ENCODE measurements at places on chromosomes 6 and 20.

DNA sequence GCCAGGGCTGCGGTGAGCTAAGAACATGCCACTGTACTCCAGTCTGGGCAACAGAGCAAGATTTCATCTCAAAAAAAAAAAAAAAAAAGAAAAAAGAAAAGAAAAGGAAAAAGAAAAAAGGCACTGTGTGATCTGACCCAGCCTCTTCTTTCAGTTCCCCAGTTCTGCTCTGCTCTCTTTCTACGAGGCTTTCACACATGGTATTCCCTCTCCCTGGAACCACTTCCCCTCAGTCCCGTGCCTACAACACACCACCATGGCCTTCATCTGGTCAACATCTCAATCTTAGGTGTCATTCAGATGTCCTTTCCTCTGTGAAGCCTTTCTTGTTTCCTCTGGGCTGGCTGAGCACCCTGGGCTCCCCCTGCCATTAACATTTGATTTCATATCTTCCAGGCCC is 2.3 kb upstream of the DSN1 start:
- DNase-seq, result no peak

DNA sequence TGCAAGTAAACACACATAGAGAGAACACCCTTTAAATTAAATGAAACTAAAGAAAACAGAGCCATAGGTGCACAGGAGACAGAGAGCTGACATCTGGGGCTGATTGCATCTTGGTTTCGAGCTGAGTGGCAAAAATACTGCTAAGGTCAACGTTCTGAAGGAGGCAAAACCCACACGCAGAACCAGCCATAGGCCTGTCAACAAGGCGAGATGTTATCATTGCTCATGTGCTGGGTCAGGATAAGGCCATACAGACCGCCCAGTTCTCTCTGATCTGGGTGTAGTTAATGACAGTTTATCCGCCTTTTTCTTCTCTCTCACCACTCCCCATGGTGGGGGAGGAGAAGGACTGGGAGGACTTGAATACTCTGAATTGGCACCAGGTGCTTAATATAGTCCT is 4.5 kb upstream of the FAM110A start:
- DNase-seq, result no peak

GRCh38 chr20:18737140-18737539 is 76.4 kb upstream of the SCP2D1 start:
- no peak for DNase-seq

DNA sequence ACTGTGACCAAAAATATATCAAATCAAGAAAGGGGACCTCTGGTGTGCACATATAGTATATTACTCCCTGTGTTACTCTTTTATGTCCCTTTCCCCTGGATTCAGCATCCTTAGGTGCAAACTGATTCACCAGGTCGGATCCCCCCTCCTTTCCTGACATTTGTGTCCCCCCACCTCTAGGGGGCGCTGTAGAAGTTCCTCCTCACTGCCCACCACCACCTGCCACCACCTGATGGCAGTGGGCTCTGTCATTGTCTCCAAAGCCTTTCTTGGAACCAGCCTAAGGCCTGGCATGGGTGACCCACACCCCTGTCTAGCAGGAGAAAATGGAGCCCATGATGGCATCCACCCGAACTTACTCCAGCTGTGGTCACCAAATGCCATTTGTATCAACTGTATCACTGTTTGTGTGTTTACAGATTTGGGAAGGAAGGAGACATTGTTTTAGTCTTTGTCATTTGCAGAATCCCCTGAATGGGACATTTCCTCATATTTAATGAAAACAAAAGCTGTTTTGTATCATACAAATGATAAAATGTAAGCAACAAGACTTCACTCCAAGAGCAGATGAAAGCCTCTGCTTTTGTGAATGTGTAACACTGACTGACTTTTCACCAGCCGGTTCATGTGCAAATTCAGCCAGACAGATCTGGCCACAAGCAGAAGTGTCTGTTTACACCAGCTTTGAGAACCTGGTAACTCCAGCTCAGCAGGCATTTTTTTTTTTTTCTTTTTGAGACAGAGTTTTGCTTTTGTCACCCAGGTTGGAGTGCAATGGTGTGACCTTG is 66.2 kb downstream of the ARMC2 start:
- DNase-seq, result peak; percentile 22

- no peak for DNase-seq
Measured at GRCh38 chr6:110101885-110102284, 77.6 kb downstream of the WASF1 start.

- DNase-seq, result no peak
Measured at GRCh38 chr6:131568726-131569125, 4.3 kb upstream of the ARG1 start.

DNA sequence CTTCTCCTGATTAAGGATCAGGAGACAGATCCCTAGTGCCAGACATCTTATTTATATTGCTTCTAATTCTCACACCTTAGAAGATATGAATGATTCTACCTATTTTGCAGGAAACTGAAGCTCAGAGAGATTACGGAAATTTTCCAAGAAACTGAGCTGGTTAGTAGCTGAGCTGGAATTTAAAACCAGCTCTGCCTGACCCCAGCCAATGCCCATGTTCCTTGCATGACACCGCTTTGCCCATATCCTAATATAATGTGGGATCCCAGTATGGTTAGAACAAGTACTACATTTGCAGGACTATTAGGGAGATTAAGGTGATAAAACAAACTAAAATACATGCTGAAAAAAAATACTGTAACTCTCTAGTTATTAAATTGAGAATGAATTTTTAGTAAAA is 1.9 kb downstream of the TMEM30A start:
- DNase-seq, result no peak

- no peak for DNase-seq
Measured at GRCh38 chr6:127404133-127404532, 55.1 kb downstream of the KIAA0408 start.

- no peak for DNase-seq
Measured at GRCh38 chr20:52076164-52076563, 115.4 kb downstream of the ZFP64 start.

DNA sequence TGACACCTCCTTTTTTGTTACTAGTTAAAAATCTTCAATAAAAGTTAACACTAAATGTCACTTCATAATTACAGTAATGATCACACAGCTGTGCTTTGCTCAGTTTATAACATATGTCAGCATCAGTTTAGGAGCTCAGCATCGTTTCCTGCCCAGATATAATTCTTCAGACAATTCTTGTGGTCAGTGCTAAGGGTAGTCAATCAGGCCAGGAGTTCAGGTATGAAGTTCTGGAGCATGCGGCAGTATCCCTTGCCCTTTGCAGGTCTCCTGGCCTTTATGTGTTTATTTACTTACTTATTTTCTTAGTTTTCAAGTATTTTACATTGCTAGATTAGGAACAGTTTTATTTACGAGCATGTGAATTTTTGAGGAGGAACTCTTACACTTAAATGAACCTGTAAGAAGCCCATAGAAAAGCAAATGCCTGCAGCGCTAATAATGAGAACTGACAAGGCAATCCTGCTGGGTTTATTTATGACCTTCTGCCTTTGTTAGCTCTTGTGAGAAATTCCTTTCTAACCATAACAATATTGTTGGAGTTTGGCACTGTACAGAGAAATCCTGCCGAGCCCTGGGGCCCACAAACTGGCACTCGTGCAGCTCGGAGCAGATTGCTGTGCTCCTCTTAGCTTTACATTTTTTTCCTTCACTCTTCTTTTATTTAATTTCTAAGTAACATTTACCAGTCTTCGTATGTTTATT is 252.8 kb downstream of the TMEM242 start:
- no peak for DNase-seq

DNA sequence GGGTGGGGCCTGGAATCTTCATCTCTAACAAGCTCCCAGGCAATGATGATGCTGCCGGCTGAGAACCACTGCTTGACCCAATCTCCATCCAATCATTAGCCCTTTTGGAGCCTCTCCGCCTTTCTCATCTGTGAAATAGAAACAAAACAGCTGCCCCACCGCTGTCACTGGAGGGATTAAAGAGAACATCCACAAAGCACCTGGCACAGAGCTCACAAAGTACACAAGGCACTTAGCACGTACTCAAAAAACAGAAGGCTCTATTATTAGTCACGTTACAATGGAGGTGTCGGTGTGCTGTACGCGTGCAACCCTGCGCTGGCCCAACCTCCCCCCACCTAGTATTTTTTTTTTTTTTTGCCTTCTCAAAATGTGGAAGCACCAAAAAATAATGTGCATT is 213.5 kb upstream of the ARID1B start:
- no peak for DNase-seq

DNA sequence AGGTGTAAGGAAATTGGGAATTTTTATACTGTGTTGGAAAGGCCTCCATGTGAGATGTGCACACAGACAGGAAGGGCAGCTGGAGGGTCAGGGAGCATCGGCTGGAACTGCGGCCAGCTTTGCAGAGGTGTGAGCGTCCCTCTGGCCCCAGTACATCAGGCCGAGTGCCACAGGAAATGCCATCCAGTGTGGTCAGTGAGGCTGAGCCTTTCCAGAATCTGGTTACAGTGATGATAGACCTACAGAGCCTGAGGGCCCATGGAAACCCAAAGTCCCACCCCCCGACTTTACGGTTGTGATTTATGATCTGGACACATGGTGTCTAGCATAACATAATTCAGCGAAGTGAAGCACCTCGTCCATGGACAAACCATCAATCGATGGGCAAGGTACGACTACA is 137.3 kb upstream of the PDE10A start:
- DNase-seq, result no peak

- no peak for DNase-seq
Measured at GRCh38 chr20:61728786-61729770, 336.6 kb downstream of the TAF4 start.

GRCh38 chr20:21109144-21109543 is 3.0 kb upstream of the LINC00237 start:
- DNase-seq, result no peak

DNA sequence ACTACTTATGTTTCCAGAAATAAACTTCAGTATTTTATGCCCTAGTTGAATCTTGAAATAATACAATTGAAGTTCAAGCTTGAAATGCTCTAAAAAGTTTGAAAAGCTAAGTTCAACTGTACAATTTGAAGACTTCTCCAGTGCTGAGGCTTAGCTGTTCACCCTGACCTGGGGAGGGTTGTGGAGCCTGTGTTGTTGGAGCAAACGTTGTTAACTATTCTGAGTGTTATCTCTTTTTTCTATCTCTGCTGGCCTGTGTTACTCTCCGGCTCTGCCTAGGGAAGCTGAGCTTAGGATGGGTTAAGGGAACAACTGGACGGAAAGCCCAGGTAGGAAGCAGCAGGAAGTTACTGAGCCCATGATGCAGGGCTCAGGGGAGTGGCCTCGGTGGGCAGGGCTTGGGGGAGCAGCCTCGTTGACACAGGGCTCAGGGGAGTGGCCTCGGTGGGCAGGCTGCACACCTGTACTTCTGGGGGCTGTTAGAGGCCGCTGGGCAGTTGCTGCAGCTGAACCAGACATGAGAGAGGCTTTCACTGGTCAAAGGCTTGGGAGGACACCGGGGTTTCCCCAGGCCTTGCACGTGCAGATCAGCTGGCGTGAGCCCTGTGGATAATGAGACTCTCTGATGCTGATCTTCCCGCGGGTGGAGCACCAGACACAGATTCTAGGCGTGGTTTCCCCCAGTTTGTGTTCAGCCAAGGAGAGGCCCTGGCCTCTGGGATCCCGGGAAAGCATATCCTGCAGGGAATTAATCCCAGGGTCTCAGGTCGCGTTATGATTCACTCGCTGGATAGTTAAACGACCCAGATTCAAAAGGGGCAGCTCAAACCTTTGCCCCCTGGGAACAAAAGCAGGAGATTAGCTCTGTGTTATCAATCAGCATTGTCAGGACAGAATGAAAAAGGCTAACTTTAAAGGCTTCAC is 58.9 kb downstream of the ERMARD start:
- no peak for DNase-seq

DNA sequence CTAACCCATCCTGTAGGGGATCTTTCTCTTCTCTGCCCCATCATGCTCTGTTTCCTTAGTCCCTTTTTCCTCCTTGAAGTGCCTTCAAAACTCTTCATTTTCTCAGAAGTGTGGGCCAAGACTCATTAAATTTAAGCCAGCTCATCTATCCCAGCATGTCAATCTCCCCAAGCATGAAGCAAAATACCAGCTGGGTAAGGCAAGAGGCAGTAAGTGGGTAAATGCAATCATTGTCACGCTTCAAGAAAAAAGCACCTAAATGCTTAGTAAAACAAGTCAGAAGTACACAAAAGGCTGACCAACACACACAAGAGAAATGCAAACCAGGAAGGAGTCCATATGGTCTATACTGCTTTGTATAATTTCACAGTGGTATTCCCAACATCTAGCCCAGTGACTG is 61.5 kb downstream of the COL12A1 start:
- no peak for DNase-seq

GRCh38 chr6:340186-340955 is 48.1 kb downstream of the DUSP22 start:
- no peak for DNase-seq

- no peak for DNase-seq
Measured at GRCh38 chr20:17012546-17013226, 214.2 kb upstream of the PCSK2 start.

- DNase-seq, result no peak
Measured at GRCh38 chr6:13256266-13257001, 71.9 kb downstream of the TBC1D7 start.

DNA sequence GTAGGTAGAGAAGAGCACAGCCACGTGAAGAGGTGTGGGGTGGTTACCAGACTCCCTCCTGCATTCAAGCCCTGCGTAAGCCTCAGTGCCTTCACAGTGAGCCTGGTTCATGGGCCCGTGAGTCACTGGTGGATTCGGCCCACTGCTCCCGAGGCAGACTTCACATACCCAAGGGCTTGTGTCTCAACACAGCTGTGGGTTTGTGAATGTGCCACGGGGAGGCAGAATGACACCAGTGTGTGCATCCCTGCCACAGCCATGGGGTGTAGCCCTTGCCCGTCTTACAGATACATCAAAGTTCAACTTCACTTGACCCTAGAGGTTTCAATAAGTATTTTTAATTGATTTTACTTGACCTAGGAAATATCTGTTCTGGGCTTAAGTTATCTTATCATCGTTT is 108.5 kb downstream of the MAP3K4 start:
- no peak for DNase-seq

DNA sequence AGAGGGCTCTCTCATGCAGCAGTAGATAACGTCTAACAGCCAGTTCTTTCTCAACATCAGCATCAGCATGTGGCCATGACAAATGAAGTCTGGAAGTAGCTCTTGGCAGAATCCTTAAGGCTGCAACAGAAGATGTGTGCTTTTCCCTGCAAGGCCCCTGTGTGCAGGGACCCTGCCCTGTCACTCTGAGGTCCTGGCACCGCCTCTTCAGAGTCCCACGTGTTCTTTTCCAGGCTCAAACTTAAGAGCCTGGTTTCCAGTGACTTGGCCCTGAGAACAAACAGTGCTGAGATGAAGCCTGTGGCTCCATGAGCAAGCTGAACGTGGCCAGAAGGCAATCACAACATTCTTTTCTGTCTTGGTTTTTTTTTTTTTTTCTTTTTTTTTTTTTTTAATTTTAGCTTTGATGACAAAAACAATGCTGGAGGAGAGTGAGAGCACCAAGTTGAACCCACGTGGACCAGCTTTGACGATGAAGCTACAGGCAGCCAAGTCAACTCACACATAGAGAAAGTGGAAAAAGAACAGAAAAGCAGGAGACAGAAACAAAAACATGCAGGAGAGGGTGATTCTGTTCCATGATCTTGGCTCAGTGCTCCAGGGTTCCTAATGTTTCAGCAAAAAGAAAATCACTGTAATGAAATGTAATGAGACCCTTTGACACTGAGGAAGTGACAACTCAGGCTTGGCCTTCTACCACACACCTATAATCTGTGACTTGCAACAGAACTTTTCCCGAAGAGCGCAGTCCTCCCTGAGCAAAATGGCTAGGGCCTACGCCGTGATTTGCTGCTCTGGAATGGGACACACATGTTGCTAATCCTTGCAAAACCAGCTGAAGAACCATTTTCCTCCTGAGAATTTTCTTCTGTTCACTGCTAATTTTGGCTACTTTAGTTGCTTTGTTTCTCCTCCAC is 86.1 kb downstream of the FOXC1 start:
- DNase-seq, result no peak
